Skin of body (tissue), 3 donors: ENCODE measurements at places on chromosomes 3 and 15. TPM values are rescaled to one million over a fixed set of nuclear protein-coding genes. Genes with fewer than 3 reads are reported as not detected.

The PLCB2 gene
- total RNA-seq = 5.2 TPM

The GADL1 gene
- 3.3 TPM for total RNA-seq

The PP2D1 gene
- total RNA-seq = not detected

The SCAANT1 gene
- not detected for total RNA-seq

The SCAMP5 gene
- 3.2 TPM for total RNA-seq

The GOLGA6B gene
- total RNA-seq = 0.10 TPM

The CTXND1 gene
- total RNA-seq = 0.30 TPM

The AMT gene
- total RNA-seq = 6.7 TPM

DNA sequence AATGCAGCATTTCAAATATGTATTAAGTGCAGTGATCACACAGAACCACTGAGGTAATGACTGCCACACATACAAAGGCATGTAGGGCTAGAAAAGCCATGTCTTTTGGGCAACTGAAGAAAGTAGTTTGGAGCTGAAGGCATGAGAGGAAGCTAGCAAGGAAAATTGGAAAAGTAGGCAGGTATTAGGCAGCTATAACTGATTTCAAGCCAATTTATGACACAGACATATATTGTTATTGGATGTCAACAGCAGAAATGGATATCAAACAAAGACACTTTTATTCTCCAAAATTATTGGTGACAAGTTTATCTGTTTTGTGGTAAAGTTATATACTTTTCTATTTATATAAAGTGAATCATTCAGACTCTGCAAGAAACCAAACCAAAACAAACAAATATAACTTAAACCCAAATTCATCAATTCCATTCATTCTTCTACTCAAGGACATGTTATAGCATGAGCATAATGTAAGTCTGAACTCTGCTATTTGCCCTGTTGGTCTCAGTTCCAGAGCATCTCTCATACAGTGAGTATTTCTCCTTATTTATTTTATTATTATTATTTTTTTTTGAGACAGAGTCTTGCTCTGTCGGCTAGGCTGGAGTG, 307.4 kb upstream of the COL8A1 start:
- DNase-seq = no peak

GRCh38 chr3:14306142-14306541, 96.3 kb upstream of the SLC6A6 start:
- DNase-seq = no peak

DNA sequence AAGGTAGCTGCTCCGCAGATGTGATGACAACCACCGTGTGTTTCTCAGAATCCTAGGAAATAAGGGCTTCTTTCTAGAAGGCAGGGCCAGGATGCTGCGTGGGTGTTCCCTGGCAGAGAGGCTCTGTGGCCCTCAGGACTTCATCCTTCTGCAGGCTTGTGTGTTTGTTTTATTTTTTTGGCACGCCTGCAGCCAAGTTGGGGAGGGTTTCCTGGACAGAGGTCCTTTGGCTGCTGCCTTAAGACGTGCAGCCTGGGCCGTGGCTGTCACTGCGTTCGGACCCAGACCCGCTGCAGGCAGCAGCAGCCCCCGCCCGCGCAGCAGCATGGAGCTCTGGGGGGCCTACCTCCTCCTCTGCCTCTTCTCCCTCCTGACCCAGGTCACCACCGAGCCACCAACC, at the start of gene CLEC3B:
Gene CLEC3B, plus strand, starts transcription at position 266 of the 400 bp plus-strand sequence. Its CDS starts 60 bp downstream, at position 326.
- DNase-seq = peak; percentile 80

- no peak for DNase-seq
These were observed 630 bp downstream of the KIF15 start for GRCh38 chr3:44762170-44762677.

DNA sequence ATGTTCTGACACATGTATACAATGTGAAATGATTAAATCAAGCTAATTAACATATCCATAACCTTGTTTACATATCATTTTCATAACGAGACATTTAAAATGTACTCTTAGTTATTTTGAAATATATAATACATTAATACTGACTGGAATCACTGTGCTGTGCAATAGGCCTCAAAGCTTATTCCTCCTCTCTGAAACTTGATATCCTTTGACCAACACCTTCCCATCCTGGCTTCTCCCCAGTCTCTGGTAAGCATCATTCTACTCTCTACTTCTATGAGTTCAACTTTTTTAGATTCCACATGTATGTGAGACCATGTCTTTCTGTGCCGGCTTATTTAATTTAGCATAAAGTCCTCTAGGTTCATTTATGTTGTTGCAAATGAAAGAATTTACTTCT, 47.1 kb upstream of the IL20RB start:
- DNase-seq = no peak

- DNase-seq = peak; percentile 63
These were observed 1.3 kb downstream of the TOP2B start for GRCh38 chr3:25663347-25663868.

DNA sequence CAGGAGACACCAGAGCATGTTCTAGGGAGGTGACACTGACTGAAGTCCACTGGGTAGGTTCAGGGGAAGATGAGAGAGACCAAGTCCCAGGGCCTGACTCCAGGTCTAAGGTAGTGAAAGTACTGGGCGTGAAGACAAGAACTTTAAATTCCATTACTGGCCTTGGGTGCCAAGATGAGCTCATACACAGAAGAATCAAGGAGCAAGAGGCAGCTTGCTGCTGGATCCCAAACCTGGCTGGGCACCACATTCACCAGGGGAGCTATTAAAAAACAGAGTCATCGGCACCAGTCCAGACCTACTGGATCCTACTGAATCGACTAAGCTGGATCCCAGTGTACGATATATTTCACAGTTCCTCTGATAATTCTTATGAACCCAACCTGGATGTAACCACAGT, 42.1 kb upstream of the ATG7 start:
- no peak for DNase-seq

DNA sequence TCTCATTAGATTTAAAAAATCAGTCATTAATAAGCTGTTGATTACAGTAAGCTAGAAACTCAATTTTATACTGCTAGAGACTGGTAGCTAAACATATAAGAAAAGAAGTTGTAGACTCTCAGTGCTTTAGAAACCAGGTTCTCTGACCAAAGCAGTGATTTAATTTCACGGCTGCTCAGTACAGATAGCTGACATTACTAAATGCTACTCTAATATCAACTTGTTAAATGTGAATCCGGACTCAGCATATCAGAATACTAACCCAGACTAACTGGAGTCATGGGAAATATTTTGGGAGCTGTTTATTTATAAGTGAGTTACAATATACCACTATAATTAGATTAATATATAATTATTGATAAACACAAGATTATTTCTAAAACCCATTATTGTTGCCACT, 80.4 kb downstream of the NEDD4 start:
- no peak for DNase-seq

GRCh38 chr3:42605546-42606173, 5.2 kb downstream of the NKTR start:
- DNase-seq = no peak

GRCh38 chr15:70411143-70411863, 313.6 kb upstream of the TLE3 start:
- DNase-seq = no peak

DNA sequence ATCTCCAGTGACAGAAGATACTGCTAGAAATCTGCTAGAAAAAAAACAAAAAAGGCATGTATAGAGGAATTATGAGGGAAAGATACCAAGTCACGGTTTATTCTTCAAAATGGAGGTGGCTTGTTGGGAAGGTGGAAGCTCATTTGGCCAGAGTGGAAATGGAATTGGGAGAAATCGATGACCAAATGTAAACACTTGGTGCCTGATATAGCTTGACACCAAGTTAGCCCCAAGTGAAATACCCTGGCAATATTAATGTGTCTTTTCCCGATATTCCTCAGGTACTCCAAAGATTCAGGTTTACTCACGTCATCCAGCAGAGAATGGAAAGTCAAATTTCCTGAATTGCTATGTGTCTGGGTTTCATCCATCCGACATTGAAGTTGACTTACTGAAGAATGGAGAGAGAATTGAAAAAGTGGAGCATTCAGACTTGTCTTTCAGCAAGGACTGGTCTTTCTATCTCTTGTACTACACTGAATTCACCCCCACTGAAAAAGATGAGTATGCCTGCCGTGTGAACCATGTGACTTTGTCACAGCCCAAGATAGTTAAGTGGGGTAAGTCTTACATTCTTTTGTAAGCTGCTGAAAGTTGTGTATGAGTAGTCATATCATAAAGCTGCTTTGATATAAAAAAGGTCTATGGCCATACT, 4.0 kb downstream of the B2M start:
- DNase-seq = no peak

- DNase-seq = no peak
These were observed 31.7 kb downstream of the BHLHE40 start for GRCh38 chr3:5010706-5011554.

- no peak for DNase-seq
These were observed 20.9 kb downstream of the BBX start for GRCh38 chr3:107543666-107544065.

DNA sequence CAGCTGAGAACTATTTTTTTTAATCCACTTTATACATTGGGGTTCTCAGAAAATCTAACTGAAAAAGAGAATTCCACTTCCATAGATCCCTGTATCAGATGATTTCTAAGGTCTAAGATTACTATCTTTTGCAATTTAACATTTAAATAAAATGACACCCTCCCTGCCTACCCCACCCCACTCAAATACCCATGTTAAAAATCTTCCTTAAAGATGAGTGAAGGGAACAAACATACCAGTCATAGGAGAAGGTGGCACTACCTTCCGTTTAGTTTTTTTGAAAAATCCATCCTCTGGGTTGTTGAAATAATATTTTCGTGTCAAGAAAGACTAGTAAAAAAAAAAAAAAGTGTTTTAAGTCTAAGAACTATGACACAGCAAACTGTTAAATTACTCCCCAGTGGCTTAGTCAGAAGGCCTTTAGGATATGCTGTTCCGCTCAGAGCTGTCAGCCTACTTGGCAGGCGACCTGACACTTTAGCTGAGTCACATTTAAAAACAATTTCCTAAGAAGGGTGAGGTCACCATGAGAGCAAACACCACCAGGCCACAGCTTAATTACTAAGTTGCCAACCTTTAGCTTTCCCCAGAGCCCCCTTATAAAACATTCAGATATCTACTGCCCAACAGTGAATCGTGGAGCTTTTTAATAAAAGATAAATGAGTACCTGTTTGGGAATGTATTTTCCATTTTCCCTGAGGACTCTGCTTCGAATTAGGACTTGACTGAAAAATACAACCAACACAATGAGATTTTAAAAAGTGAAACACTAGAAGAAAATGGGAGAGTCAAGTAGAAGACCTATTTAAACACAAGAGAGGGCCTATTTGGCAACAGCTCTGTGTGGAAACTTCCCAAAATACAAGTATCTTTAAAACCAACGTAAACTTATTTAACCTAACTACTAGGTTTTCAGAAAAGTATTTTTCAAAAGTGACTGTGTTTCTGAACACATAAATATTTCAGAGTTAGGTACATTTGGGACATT, 9.6 kb downstream of the EMC3 start:
- DNase-seq = no peak

- DNase-seq = no peak
These were observed 19.0 kb upstream of the DLG1 start for GRCh38 chr3:197317250-197317963.

GRCh38 chr15:45221053-45221599, 30.9 kb upstream of the SLC28A2 start:
- no peak for DNase-seq

GRCh38 chr3:65177960-65178376, 490.2 kb upstream of the ADAMTS9 start:
- peak; percentile 38 for DNase-seq

DNA sequence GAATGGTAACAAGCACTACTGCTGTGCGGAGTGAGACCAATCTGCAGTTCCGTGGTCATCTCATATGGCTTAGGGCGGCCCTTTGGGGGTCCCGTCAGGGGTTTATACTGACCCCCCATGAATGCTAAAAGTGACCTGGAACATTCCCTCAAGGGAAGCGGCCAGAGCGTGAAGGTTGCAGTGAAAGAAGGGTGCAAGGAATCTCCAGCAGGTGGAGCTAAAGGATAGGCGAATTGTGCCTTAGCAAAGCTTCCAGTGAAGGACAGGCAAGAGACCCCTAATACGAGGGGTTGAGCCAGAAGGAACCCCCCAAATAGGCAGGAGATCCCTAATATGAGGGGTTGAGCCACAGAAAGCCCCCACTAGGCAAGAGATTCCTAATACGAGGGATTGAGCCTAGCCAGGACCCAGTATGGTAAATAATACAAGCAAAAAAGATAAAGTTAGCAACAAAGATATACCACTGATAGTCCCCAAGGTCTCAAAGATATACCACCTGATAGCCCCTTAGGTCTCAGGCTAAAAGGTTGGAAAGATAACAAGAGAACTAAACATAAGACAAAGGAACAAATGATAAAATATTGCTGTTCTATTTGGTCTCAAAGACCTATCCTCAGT, 32.8 kb downstream of the ZNF589 start:
- peak; percentile 21 for DNase-seq

- no peak for DNase-seq
These were observed 9.6 kb downstream of the CHST13 start for GRCh38 chr3:126533506-126533905.

DNA sequence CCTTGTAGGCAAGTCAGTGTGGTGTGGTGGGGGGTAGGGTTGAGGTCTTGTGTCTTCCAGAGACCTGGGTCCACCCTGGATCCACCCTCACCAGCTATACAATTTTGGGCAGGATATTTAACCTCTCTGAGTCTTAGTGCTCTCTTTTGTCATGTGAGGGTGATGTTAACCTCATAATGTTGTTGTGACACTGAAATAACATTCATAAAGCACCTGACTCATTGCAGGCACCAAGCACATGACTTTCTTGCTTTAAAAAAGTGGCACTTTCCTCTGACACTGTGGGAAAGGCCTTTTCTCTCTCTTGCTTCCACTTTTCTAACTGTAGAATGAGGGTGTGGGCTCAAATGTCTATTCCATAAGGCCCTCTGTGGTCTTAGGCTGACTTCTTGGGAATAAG, 75.5 kb downstream of the SCN10A start:
- DNase-seq = no peak

DNA sequence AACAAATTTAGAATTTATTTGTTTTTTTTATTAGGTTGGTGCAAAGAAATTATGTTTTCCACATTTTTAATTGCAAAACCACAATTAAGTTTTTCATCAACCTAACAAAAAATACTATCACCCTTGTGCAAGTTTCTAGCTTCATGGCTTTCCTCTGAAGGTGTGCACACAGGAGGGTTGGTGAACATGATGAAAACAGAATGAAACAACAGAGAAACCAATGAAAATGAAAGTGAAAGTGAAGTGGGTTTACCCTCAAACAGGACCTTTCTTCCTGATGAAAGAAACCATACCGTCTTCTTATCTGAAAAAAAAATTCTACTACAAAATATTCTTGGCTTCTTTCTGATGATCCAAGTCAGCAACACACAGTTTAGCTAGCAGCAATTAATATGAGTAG, 71.9 kb upstream of the FEZF2 start:
- no peak for DNase-seq

DNA sequence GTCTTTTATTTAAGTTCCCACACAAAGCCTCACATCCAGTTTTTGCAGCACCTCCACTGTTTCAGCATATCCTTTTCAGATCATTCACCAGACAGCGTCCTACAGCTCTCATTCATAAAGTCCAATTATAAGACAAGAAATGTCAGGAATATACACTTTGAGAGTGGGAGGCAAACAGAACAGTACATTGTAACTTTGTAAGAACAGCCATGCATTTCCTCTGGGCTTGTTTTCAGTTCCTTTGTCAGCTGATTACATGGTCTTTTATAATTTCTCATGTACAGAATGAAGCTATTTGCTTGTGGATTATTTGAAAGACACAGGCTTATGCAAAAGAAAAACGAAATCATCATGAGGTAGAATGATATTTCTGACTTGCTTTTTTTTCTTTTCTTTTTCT, 85.7 kb downstream of the SOX2 start:
- DNase-seq = no peak
